ENCODE measurements at places on chromosomes 4 and X.

DNA sequence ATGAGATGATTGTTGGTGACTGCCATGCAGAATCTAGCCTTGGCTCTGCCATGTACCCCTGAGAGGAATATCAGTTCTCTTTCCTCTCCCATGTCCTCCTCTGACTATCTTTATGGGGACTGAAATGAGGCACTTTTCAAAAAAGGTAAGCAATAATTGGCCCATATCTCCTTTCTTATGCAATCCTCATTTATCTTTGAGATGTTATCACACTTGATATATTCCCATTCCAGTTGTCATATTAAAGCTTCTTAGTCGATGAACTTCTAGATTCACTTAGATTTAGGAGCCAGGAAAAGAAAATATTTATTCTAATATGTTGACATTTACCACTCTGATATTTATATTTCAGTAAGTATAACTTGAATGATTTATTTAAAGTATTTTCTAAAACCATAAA lies 55.3 kb upstream of the CXCL8 start:
- DNase-seq: no peak

- DNase-seq: no peak
Measured at GRCh38 chr4:6427439-6428090, 44.8 kb downstream of the PPP2R2C start.

DNA sequence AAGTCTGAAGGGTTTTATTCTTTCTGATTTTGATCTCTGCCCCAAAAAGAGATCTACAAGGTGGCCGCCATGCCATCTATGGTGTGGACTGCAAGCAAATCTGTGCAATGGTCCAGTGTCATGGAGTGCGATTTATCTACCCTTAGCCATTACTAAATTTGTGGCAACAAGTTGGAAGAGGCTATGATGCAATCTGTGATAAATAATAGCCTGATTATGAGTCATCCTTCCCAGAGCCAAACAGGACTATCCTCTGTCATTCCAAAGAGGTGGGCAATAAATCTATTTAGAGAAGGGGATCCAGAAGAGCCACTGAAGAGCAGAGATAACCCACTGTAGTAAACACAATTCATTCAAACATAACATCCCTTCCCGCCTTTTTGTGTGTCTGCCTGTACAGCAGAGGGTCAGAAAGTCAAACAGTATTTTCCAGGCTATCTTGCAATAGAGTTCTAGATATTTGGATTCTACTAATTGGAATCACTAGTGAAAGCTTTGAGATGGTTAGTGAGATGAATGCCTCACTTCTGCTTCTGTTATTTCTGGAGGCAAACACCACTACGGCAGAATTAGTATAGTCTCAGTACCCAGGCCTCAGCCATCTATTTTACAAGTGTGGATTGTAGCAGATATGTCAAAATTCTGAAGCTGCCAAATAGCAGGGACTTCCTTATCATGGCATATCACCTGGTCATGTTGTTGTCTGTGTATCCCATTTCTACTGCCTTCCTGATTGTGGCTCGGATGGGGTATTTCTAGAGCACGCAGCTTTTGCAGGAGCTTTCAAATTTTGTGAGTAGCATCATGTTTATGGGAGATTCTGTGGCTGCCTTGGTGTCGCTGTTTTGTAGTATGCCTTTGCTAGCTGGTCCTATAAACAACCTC lies 192.0 kb downstream of the SMIM20 start:
- DNase-seq: no peak

GRCh38 chr4:132417220-132417619 lies 731.9 kb upstream of the PCDH10 start:
- no peak for DNase-seq

GRCh38 chrX:95350774-95351488 lies 1333.7 kb upstream of the DIAPH2 start:
- DNase-seq: no peak

DNA sequence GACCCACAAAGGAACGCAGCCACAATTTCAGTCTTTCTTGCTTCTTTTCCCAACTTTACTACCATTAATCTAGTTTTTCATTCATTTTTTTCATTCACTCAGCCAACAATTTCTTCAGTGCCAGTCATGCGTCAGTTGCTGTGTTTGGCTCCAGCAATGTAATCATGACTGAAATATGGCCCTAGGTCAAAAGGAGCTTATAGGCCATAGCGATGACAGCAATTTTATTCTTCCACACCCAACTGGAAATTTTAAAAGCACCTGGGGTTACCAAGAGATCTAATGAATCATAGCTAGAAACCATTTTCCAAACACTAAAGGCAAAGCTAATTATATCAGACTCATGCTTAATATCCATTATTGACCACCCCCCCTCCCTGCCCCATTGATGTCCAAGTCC lies 29.8 kb upstream of the C1QTNF7 start:
- no peak for DNase-seq

- no peak for DNase-seq
Measured at GRCh38 chrX:4382273-4382672, 668.8 kb upstream of the PRKX start.

DNA sequence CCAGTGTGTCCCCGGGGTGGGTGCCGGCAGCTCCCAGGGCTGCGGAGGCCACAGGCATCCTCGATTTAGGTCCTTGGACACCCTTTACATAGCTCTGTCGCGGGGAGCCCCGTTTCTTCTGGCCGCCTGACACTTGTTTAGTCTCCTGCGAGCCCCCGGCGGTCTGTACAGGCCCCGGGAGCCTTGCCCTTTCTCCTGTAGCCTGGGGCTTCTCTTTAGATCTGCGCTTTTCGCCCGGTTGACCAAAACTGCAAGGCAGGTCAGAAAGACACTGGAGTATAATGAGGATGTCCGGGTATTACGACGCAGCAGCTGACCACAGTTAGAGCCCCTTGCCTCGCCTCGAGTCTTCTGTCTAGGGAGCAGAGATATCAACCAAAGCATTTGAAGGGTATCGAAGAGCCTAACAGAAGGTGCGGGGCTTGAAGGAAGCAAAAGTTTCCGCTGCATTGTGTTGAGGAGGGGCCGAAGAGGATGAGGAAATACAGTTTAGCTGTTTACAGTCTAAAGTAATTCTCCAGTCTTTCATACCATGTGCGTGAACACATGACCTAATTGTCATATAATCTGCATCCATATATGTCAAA lies 479 bp downstream of the BRCC3 start:
- DNase-seq: no peak

DNA sequence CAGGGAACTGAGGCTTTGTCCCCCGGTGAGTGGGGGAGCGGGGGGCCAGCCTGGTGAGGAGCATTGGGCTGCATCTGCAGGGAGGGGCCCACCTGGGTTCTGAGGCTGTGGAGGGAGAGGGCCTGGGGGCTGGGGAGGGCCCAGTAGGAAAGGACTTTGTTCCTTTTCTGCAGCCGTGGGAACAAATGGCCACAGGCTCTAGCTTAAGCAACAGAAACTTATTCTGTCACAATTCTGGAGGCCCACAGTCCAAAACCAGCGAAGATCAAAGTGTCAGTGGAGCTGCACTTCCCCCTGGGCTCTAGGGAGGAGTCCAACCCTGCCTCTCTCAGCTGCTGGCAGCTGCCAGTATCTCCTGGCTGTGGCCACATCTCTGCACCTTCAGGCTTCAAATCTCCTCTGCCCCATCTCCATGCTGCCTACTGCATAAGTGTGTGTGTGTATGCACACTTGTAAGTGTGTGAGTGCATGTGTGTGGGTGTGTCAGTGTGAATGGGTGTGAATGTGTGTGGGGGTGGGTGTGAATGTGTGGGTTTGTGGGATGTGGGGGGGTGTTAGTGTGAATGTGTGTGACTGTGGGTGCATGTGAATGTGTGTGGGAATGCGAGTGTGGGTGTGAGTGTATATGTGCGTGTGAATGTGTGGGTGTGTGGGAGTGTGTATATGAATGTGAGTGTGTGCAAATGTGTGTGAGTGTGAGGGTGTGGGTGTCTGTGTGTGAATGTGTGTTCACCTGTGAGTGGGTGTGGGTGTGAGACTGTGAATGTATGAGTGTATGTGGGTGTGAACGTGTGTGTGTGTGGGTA lies 204.5 kb upstream of the PSAPL1 start:
- DNase-seq: peak; percentile 93

DNA sequence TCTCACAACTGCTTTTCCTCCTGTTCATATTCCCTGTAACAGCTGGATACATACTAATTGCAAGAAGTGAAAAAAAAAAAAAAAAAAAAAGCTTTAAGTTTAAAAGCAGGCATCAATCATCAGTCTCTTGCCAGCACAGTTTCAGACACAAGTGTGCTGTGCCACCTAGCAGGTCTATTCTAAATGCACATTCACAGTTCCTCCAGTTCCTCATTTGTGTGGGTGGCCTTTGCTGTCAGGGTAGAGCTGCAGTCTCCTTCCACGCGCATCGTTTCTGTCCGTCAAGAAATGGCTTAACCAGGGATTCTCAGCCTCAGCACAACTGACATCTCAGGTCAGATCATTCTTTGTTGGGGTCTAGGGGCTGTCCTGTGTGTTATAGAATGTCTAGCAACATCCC lies 61.6 kb downstream of the SCML1 start:
- DNase-seq: no peak

DNA sequence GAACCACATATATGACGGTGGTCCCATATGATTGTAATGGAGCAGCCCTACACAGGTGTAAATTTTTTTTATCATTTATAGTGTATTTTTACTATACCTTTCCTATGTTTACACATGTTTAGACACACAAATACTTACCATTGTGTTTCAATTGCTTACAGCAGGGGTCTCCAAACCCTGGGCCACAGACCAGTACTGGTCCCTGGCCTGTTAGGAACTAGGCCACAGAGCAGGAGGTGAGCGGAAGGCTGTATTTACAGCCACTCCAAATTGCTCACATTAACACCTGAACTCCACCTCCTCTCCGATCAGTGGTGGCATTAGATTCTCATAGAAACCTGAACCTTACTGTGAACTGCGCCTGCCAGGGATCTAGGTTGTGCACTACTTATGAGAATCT lies 201.8 kb upstream of the NDST4 start:
- no peak for DNase-seq

- DNase-seq: no peak
Measured at GRCh38 chrX:154731881-154732280, 19.0 kb downstream of the GAB3 start.

DNA sequence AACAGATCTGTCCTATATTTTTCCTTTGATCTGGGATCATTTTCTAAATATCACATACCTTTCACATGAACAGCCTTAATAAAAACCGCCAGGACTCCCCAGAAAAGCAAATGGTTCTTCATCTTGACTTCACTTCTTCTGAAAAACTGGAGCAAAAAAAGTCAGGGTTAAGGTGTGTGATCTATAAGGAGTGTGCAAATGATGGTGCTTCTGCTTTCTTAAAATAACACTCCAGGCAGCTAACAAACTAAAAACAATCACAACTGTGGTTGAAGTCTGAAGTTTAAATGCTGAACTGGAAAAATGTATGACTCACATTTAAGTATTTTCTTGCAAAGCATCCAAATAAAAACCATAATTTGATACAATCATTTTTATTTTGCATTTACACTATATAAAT lies at the start of gene JCHAIN:
Gene JCHAIN (minus strand): TSS at position 140 of the 400 bp plus-strand sequence. CDS start 18 bp downstream, at position 122.
- no peak for DNase-seq

GRCh38 chrX:64662876-64663275 lies 267.6 kb upstream of the MTMR8 start:
- no peak for DNase-seq

DNA sequence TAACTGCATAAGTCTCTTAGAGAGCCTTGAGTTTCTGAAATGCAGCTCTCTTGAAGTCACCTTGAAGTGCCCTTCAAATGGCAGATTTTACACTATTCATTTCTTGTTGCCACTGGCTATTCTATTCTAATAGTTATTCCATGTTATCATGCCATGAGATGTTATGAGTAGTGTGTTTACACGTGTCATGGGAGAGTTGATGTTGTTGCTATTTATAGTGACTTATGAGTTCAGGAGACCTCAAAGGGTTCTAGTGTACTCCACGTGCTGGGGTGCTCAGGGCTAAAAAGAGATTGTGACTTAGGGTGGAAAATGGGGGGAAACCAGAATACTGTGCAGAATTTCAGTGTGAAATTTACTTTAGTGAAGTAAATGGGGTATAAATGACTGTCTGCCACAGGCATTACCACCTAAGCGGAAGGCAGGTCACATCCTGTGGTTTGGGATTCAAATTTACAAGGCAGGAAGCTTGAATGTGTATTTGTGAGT lies 77.1 kb upstream of the SLC4A4 start:
- DNase-seq: no peak

DNA sequence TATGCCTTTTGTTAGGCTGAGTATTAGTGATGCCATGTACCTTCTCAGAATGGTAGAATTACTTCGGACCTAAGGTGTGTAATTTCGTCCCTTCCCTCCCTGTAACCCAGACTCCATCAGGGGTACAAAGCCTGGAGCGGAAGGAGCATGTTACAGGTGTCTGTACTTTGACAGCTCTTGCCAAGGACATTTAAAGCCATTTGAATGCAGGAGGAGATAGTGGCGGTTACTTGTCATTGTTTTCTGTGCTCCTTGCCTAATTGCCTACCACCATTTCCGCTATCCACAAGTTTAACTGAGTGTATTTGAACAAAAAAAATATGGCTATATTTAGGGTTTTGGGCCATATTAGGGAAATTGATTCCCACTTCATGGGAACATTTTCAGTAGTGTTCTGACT lies 1.8 kb downstream of the FNIP2 start:
- no peak for DNase-seq
